ENCODE measurements at places on chromosomes 4 and X. TPM values are rescaled to one million over a fixed set of nuclear protein-coding genes. Genes with fewer than 3 reads are reported as not detected.

GRCh38 chr4:85543832-85544231, 68.9 kb downstream of the ARHGAP24 start:
- H3K36me3 ChIP-seq, result peaks cover 8% of the 10 kb centered on the region
- H3K4me1 ChIP-seq, result peaks cover 13% of the 10 kb centered on the region
- H3K27me3 ChIP-seq, result no peaks in the 10 kb centered on the region

DNA sequence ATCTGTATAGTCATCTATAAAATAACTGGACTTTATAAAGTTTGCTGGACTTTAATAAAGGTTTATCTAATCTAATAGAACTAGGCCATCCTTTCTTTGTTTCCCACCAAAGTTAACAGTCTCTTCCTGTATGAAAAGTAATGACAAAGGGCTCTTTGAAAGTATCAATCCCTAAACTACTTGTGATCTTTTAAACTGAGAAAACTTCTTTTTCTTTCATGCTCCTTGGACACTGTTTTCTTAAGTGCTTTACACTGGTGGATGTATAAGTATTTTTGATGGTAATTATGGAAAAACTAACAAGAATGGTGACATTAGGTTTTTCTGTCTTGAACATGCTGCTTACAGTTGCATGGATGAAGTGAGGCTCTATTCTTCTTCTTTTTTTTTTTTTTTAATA, 2.4 kb upstream of the ZFX start:
- peaks cover 18% of the 10 kb centered on the region for H3K4me1 ChIP-seq
- no peak overlapping the region for H3K4me3 ChIP-seq
- H3K27me3 ChIP-seq, result no peaks in the 10 kb centered on the region
- no peak overlapping the region for H3K27ac ChIP-seq
- H3K36me3 ChIP-seq, result no peaks in the 10 kb centered on the region

DNA sequence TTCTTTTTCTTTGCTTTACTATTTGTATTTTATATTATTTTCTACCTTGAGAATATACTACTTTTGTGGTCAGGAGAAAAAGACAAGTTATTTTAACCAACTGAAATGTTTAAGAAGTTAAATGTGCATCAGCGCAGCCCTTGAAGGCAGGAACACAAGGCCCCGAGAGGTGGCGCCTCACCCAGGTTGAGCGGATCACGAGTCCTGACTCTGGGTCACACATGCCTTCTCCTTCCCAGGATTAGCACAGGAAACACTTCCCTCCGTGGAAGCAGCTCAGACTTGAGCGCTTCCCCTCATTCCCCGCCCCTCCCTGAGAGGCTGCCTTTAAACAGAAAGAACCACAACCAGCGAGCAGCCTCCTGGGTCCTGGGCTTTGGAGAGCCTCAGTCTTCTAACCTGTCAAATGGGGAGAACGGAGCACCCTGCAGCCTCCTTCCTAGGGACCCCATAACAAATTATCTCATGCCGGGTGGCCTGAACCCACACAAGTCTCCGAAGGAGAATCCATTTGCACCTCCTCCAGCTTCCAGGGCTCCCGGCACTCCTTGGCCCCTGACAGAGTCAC, 217.6 kb downstream of the AFAP1 start:
- no peak overlapping the region for H3K4me3 ChIP-seq
- no peak for DNase-seq

DNA sequence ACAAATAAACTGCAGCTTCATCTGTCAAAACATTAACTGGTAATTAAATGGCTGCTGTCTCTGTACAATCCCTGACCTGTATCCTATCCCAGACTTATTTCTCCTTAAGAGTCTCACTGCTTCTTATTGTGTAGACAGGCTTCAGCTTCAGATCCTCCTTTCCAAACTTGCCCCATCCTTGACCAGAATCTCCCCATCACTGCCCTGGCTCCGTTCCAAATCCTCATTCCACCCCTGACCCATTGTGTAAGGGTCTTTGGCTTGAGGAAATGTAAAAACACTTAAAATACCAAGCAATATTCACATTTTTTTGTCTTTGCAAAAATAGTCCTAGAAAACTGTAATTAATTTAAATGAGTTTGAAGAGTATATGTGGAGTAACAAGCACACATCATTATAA, 152.6 kb upstream of the VEGFC start:
- no peaks in the 10 kb centered on the region for H3K27me3 ChIP-seq
- no peak overlapping the region for H3K27ac ChIP-seq
- no peaks in the 10 kb centered on the region for H3K4me1 ChIP-seq
- no peak for DNase-seq

The SEPTIN11 gene
- 281 TPM for total RNA-seq

The SPANXN5 gene
- not detected for total RNA-seq

The CT47C1 gene
- not detected for total RNA-seq

The OPHN1 gene
- total RNA-seq, result 5.2 TPM

Data from SJCRH30 (cell line).